ENCODE measurements at places on chromosomes 5 and 9.

- DNase-seq: no peak
Observed at GRCh38 chr5:4893063-4893744, 246.9 kb upstream of the ADAMTS16 start.

DNA sequence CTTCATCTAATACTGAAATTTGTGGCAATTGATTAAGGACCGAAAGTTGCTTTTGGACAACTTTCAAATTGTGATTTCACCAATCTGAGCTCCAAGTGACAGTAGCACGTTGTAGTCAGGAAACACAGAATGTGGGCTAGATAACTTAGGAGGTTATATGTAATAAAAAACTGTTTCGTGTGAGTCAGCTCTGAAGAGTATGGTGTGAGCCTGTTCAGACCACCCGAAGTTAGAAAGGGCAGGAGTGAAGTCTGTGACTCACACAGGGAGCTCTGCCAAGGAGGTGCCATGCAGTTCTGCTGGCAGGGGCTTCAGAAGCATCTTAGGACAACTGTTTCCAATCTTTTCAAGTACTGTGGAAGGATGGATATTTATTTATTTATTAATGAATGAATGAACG, 16.4 kb upstream of the ZBTB34 start:
- DNase-seq: no peak

DNA sequence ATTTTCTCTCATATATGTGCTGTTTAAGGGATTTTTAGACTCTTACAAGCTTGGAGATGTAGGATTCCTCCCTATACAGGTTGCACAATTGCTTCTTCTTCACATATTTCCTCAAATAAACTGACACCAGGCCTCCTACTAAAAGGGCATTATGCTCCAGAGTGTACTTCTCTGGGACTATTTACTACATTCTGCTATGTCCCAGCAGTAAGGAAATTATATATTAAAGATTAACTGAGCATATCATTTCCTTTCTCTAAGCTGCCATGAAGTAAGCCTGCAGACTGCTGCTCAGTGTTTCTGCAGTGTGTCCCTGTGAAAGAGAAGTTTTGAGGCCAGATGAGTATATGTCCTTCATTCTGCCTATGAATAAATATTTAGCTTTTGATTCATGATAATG, 356.9 kb upstream of the NUDT12 start:
- DNase-seq: no peak

GRCh38 chr5:92979716-92980115, 601.3 kb downstream of the NR2F1-AS1 start:
- DNase-seq: no peak

GRCh38 chr9:68742333-68742730, 37.3 kb downstream of the PIP5K1B start:
- no peak for DNase-seq

DNA sequence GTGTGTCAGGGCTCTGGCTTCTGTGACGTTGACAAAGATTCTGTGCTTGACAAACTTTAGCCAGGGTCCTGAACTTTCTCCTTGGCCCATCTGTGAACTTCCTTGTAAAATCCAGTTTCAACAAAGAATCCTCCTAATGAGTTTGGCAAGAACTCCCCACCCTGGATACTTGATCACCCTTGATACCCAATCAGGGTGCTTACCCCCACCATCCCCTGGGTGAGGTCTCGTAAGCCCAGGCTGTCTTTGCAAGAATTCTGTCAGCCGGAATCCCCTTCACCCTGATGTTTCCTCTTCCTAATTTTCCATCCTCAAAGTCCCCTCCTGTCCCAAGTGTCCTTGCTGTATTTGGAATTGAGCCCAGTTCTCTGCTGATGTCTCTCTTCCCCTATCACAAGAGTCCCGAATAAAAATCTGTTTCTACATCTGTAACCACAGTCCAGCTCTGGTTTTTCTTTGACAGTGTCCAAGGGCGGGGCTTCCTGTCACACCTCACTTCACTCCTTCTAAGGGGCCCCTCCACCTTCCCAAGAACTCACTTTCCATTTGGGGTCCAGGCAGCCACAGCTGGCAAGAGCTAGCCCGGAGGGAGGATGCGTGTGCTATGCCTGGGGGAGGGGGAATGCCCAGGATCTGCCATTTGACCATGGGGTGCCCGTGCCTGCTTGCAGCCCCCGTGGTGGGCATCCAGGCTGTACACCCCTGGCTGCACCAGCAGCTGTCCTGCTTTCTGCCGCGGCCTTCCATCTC, 2.7 kb upstream of the CARD19 start:
- DNase-seq: no peak

- DNase-seq: no peak
Observed at GRCh38 chr9:81053298-81054025, 635.9 kb downstream of the TLE1 start.

GRCh38 chr5:133799571-133800237, 168.7 kb downstream of the C5orf15 start:
- DNase-seq: no peak

GRCh38 chr9:626596-626995, 214.9 kb upstream of the DMRT1 start:
- DNase-seq: peak; percentile 11

DNA sequence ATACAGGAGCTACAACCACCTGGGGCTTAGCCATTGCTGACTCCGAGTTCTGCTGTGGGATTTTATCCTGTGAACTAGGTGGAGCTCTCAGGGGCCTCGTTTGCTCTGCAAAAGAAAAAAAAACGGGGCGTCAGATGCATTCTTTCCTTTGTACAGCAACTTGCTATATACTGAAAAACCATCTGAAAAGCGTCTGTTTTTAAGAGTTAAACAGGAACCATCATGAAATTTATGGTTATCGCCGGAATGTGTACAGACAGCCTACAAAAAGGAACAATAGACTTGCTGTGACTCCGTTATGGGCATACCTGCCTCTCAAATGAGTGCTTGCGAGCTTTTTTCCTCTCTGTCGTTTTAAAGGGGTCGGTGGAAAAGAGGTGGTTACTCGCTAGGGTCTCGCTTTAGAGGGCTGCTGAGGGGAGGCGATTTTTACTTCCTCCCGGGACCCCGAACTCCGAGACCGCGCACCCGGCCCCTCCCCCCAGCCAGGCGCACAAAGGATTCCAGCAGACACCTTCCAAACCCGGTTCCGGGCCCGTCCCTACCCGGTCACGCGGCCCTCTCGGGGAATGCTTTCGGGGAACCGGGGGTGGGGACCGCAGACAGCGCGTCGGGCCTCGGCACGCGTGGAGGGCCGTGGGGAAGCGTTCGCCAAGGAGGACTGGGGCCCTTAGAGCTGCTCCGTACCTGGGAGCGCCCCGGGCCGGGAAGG, 826 bp downstream of the PAIP1 start:
- DNase-seq: peak; percentile 41
